Forelimb muscle (tissue), 1 donor: ENCODE measurements at places on chromosomes 1 and 21. TPM values are rescaled to one million over a fixed set of nuclear protein-coding genes. Genes with fewer than 3 reads are reported as not detected.
A peak's percentile ranks its signal among the peaks of the same experiment; 100 is the strongest.

The VWA5B1 gene
- polyA plus RNA-seq = 0.13 TPM

DNA sequence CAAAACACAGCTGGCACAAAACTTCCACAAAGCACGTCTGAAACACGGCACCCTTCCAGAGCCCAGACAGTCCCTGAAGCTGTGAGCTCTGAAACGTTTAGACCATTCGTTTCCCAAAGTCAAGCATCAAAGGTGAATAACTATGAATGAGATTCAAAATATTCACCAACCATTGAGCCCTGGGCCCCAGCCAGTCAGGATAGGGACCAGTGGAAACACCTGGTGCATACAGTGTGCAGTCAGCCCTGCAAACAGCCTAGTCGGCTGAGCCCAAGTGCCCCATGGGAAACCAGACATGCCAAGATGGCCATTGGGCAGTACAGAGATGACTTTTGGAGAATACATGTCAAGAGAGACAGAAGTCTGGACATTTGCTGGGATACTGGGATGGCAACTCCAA, 90.4 kb upstream of the EDN2 start:
- DNase-seq = no peak

The AMPD1 gene
- polyA plus RNA-seq = 122 TPM

The SPOCD1 gene
- polyA plus RNA-seq = 0.32 TPM

DNA sequence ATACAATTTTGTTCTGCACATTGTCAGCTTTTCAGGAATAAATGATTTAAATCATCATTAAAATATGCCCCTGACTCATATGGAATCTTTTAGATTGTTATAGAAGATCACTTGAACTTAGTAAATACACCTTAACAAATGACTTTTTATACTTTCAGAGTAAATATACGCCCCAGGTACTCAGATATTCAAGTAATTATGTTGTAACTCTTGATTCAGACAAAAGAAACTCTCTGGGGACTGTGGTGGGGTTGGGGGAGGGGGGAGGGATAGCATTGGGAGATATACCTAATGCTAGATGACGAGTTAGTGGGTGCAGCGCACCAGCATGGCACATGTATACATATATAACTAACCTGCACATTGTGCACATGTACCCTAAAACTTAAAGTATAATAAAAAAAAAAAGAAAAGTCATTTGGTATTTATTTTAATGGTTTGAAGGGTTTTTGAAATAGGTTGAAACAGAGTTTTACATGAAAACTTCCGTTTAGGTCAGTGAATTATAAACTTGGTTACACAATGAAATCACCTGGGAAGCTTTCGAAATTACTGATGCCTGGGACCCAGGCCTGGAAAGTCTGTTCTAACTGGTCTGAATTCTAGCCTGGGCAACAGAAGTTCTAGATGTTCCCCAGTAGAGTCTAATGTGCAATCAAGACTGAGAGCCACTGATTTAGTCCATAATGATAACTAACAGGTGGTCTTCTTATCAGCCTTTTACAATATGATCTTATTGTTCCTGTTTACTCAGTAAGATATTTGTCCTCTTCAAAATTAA, 320.5 kb upstream of the NR5A2 start:
- DNase-seq = no peak

DNA sequence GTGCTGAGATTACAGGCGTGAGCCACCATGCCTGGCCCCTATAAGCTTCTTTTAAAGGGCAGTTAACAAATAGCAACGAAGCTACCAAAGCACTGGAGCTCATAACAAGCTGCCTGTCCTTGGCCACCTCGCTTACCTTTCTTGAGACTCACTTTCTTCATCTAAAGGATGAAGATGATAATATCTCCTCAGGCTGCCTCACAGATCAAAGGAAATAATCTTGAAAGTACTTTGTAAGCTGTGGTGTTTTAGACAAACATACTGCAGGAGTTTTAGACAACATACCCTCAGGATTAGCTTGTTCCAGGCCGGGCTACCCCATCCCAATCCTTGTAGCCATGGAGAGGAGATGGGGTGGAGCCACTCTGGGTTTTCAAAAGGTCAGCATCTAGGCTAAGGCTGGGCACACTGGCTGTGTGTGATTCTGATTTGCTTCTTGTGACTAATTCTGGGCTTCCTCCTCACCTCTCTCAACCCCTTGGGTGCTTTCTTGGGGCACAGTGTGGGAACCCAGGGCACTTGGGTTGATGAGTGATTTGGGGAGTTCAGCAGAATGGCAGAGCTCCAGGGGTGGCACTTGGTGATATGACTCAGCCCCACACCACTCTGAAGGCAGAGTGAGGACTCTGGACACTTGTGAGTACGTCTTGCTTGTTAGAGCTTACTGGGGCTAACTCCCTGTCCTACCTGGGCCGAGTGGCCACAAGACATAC, 5.2 kb downstream of the GPR25 start:
- no peak for DNase-seq

GRCh38 chr1:46183079-46183847, 7.0 kb upstream of the P3R3URF start:
- no peak for DNase-seq

GRCh38 chr1:220487297-220487820, 40.6 kb upstream of the MARK1 start:
- DNase-seq = no peak

The SHISA4 gene
- polyA plus RNA-seq = 97.2 TPM

GRCh38 chr1:6870086-6870485, 84.8 kb downstream of the CAMTA1 start:
- no peak for DNase-seq

DNA sequence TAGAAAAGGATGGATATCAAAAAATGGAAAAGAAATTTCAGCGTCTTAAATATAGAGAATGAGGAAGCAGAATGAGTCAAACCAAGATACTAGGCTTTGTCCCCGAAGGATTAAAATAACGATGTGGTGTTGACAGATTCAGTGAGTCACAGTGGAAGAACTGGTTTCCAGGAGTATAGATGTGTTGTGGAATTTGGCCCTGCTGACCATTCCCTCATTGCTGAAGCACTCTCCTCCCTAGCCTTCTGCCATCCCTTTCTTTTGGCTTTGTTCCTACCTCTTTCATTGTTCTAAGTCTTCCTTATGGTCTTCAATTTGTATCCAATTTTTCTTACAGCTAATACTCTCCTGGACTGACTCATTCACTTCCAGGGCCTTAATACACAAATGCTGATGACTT, 23.1 kb upstream of the USP25 start:
- DNase-seq = peak; percentile 73

DNA sequence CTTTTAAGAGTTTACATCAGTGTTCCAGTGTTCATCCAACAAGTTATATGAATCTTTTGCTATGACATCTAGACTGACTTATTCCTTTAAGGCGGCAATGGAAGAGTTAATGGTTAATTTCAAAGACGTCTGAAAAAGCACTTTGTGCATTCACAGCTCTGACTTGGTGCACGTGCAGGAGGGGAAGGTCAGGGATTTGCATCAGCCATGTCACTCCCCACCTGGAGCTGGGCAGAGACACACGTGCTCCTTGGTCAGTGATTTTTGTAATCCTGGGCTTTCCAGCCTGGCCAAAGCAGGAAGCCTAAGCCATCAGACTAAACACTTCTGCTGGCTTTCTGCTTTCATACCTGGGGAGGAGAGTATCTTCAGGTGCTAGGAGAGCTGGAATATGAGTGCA, 96.3 kb downstream of the ST3GAL3 start:
- no peak for DNase-seq

The TMPRSS15 gene
- polyA plus RNA-seq = 1.4 TPM

The SAMD11 gene
- 5.6 TPM for polyA plus RNA-seq

DNA sequence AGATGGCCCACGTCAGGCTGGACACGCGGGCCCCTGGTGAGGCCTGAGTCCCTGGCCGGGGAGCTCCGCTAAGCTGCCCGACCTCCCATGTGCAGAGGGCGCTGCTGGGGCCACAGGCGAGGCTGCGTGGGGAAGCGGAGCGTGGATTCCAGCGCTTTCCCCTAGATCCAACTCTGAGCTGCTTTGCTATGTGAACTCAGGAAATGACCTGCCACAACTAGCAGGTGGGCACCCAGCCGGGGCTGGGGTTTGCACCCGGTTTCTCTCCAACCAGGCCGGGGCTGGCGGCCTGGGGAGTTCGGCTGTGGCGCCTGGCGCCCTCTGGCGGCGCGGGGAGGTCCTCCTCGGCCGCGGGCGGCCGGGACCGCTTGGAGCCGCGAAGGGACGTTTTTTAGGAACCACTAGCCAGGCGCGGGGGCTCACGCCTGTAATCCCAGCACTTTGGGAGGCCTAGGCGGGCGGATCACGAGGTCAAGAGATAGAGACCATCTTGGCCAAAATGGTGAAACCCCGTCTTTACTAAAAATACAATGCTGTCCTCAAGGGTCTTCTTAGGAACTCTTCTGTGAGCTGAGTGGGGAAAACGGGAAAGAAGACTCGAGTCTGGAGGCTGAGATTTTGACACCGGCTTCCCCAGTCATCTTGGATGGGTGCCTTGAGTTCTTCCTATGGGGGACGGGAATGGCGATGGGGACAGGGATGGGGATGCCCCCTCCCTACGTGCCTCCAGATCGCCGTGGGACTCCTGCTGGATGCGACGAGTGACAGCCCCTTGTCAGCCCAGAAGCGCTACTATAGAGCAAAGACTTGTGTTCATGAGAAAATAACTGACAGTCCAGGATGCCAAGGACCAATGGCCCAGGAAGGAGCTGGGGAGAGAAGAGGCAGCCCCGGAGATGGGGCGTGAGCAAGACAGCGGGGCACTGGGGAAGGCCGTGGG, 12.6 kb downstream of the PYCR2 start:
- DNase-seq = no peak

GRCh38 chr1:151502859-151503780, 8.1 kb upstream of the CGN start:
- DNase-seq = no peak

DNA sequence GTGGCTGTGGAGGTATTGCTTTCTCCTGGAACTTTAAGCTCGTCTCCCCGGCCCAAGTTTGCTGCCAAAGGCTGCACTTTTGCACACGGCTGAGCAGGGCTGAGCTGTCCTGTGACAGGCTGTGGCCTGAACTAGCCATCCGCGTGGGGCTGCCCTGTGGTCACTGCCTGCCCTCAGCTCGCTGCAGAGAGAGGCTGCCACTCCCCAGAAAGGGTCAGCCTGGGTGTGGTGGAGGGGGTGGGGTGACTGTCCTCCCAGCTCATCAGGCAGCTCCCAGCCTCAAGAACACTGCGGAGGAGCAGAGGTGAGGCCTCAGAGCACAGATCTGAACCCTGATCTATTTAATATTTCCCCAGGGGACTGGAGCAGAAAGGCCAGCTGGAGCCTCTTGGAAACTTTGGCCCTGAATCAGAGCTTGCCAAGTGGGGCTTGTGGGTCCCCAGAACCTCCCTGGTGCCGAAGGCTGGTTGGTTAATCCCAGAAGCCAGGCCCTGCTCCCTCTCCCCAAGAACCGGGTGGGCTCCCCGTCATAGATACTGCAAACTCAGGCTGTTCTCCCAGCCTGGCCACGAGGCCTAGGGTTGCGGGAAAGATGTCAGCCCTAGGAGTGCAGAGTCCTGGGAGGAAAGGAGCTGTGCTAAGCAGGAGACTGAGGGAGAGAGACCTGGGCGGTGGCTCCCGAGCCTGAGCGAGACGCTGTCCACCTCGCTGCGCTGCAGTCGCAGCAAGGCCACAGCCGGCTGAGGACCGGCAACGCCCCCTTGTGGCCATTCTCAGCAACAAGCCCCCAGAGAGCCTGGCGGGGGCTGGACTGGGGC, 125.1 kb upstream of the IPO9 start:
- DNase-seq = no peak

- no peak for DNase-seq
Measured at GRCh38 chr1:28886731-28887418, 27.5 kb upstream of the EPB41 start.

DNA sequence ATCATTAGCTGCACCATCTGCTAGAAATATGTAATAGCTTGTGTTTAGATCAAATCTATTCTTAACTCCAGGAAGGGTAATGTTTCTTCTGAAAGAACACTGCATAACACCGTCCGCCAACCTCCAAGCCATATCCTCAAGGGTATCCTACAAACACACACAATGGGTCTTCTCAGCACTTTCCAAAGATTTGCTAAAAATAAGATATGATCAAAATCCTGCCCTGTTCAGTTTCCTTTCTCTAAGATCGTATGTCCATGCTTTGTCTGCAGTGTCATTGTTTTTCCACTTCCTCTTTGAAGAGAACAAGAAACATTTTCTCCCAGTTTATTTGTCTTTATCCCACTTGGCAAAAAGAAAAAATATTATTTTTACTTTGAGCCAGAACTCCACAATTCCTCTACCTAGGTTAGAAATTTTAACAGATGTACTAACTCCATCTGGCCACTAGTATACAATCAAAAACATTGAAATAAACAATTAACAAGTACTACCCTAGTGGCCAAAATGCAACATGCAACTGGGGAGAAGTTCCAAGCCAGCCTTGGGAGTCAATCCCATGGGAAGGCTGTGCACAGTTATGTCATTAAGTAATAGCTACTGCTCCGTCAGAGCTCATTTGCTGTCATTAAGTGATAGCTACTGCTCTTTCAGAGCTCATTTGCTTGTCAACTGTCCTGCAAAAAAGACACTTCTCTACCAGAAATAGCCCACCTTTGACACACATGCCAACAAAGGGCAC, 37.8 kb downstream of the FRRS1 start:
- DNase-seq = no peak

GRCh38 chr1:1945782-1946393, 26.8 kb upstream of the TMEM52 start:
- no peak for DNase-seq

DNA sequence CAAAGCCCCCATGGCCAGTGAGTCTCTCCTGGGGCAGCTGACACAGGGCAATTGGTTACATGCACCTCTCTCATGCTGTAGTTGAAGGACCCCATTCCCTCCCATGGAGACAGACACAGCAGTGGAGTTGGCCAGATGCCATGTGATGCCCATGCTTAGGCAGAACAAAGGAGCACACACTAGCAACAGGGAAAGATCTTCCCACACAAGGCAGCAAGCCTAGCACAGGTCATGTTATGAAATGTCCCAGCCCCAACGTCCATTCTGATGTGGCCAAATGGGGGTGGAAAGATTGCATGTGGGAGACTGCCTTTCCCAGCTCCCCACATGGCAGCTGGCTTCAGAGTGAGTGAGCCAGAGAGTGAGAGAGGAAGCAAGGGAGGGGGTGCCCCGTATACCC, 34.5 kb downstream of the AADACL4 start:
- DNase-seq = no peak

- DNase-seq = no peak
Measured at GRCh38 chr1:169363046-169363730, 4.4 kb downstream of the NME7 start.

The KCNQ4 gene
- polyA plus RNA-seq = 35.5 TPM
